ENCODE measurements at places on chromosomes 6 and 20. TPM values are rescaled to one million over a fixed set of nuclear protein-coding genes. Genes with fewer than 3 reads are reported as not detected.

The SLC16A10 gene
- total RNA-seq = 8.6 TPM

The SALL4 gene
- total RNA-seq = 0.03 TPM

The TMEM244 gene
- not detected for total RNA-seq

GRCh38 chr20:36804425-36804824 is 30.9 kb upstream of the DSN1 start:
- DNase-seq = no peak

DNA sequence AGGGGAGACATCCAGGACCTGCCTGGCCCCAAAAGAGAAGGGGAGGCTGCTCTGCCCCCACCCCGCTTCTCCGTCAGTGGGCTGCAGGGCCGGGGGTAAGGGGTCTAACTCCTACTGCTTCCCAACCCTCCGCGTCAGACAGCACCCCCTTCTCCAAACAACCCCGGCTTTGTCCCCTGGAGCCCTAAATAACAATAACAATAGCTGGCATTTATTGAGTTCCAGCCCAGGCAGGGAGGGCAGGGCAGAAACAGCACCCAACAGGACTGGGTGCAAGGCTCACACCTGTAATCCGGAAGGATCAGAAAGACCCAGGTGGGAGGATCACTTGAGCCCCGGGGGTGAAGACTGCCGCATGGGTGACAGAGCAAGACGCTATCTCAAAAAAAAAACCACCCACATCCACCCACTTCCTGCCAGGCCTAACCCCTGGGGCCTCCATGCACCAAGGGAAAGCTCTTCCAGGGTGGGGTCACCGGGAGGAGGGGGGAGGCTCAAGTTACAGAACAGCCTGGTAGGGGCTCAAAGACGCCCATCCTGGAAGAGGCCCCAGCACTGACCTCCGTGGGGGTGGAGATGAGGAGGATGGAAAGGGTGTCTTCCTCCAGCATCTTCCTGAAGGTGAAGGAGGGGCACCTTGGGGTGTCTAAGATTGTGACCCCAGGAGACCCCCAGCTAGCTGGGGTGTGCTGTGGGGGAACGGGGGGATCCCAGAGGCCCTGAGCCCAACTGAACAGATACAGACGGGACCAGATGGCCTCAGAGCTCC is 1.3 kb upstream of the FNDC11 start:
- no peak for DNase-seq

DNA sequence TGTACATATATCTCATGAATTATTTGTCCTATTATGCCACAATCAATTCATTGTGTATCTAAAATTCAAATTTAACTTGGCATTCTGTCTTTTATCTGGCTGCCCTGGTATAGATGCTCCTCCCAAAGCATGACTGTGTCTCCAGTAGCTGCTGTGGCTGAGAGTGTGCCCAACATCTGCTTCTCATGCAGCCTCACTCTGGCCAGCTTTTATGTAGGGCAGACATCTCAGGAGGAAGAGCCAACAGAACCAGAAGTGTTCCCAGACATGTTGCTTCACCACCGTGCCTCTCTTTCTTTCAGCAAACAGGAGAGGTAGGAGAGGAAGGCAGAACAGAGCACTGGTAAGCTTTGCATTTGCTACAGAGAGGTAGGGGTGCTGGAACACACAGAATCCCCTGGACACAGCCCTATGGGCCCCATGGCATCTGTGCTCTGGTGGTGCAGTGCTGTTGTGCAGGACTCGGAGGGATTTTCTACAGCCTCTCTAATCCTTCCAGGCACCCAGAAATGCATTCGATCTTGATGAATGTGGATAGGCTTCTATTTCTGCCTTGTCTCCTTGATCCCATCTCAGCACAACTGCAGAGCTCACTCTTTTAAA is 637.1 kb downstream of the UTRN start:
- peak; percentile 41 for DNase-seq

All from Right ventricle myocardium superior (tissue), 1 donor.